ENCODE measurements at places on chromosomes 1 and 21.

- no peak for DNase-seq
Observed at GRCh38 chr21:15445327-15445726, 284.5 kb upstream of the USP25 start.

DNA sequence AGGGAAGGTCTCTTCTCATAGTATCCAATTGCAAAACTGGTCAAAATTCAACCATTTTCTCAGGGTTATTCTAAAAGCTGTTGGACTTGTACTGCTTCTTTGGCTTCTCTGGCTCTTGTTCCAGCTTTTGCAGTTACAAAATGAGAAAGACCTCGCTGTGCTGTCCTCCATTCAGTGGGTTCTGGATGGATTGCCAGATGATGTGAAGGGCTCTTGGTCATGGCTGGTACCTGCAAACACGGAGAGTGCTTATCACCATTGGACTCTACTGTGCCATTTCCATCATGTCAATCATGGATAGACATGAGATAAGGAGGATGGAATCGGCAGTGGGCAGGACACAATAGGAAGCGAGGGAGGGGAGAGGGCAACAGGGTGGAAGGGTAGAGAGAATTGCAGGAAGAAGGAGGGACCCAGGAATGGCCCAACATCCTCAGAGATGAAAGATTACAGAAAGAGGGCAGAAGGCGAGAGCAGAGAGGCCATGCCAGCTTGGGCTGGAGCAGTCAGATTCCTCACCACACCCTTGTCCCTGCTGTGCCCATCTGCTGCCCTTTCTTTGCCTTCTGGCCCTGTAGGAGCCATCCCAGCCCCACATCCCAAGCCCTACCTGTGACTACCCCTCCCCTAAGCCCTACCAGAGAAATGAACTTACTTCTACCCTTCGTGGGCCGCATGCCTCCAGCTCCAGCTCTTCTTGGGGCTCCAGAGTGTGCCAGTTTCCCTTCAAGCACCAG is 70.3 kb downstream of the HIVEP3 start:
- no peak for DNase-seq

GRCh38 chr1:108057541-108057940 is 92.6 kb upstream of the VAV3 start:
- no peak for DNase-seq

GRCh38 chr1:53971718-53972117 is 25.6 kb downstream of the LRRC42 start:
- DNase-seq: no peak

- no peak for DNase-seq
Observed at GRCh38 chr1:94093996-94094395, 27.0 kb downstream of the ABCA4 start.

GRCh38 chr1:86914601-86914997 is at the start of gene HS2ST1:
Gene HS2ST1 (plus strand): TSS chr1:86914635.
- DNase-seq: no peak

DNA sequence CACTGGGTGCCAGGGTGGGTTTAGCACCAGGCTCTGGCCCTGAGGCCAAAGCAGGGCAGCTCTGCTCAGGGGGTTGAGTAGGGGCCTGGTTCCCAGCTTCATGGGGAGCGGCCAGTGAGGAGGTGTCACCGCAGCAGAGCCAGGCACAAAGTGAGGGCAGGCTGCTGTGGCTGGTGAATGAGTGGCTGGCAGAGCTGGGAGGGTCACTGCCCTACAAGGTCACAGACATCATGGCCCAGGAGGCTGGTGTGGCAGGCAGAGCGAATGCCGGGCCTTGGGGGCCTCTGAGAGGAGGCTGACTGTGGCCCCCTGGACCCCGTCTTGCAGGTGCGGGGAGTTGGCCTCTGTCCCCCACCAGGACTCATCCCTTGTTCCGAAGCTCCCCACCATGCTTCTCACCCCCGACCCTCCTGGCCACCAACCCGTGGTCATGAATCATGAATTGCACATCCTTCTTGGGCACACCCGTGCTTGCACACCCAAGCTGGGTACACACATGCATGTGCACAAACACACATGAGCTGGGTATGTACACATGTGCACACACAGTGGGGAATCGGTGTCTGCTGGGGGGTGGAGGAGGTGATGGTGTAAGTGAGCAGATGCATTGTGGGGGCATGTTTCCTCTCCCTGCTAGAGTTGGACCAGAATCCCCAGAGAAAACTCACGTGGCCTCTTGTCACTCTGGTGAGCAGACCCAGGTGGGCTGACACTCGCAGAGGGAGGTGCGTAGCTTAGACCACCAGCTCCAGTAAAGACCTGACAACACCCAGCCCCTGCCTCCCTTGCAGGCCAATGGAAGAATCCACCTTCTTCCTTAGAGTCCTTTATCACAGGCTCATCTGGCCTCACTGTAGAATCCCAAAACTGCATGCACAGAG is 4.8 kb upstream of the GNB1 start:
- no peak for DNase-seq

GRCh38 chr1:40132383-40133311 is 28.5 kb upstream of the RLF start:
- no peak for DNase-seq

GRCh38 chr1:31681415-31681814 is 22.4 kb downstream of the COL16A1 start:
- DNase-seq: no peak

- no peak for DNase-seq
Observed at GRCh38 chr1:161111527-161111926, 6.3 kb downstream of the PFDN2 start.

DNA sequence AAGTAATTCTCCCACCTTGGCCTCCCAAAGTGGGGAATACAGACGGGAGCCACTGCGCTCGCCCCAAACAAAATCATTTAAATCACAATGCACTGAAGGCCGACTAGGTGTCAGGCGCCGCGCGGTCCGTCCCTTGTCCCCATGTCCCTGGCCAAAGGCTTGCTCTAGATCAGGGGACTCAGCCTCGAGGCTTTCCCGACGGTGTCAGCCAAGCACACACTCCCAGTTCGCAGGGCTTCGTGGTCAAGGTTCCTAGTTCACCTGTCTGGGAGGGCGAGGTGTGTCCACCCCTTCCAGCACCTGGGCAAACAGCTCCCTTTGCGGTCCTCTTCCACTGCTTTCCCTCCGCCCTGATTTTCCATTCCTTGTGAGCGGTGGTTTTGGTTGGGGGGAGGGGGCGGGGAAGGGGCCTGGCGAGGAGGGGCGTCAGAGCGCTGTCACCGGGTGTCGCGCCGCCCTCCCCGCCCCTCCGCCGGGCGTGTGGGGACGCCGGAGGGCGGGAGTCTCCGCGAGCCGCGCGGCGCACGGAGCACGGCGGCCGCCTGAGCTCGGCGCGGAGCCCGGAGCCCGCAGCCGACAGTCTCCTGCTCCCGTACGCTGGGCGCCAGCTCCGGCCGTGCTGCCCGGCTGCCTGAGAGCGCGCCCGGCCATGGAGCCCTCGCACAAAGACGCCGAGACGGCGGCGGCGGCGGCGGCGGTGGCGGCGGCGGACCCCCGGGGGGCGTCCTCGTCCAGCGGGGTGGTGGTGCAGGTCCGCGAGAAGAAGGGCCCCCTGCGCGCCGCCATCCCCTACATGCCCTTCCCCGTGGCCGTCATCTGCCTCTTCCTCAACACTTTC is at the start of gene STUM:
Gene STUM (plus strand): TSS at position 509 of the 838 bp plus-strand sequence. CDS start 141 bp downstream, at position 650.
- DNase-seq: no peak

DNA sequence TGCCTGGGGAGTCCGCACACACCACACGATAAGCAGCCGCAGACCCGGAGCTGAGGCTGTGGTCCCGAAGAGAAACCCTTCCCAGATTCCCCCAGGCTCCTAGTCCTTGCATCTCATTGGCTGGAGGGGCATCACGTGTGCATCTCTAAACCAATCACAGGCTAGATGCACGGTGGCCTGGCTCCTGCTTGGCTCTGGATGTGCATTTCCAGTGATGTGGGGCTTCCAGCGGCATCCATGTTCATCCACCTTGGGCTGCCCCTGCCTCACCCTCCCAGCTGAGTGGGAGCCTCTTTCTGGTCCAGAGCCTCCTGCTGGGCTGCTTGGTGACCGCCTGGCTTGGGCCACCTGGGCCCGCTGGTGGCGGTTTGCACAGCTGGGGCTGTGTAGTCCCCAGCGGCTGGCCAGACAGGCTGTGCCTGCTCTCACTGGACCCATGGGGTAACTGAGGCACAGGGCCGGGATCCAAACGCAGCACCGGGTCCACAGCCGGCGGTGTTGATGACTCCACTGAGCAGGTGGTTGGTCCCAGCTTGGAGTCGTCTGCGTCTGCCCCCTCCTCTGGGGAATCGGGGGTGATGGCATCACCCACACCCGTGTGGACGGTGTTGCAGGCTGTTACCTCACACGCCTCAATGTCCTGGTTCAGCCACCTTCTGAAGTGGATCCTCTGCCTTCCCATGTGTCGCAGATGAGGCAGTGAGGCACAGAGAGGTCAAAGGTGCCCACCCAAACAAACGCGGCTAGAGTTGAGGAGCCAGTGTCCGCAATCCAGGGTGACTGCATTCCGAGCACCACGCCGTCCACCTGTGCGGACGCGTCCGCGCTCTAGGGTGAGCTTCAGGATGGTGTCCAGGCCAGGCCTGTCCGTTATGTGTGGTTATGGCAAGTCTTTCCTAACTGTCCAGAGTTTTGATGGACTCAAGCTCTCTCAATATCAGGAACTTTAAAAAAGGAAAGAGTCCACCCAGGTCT is 41.3 kb downstream of the COL6A1 start:
- DNase-seq: no peak

DNA sequence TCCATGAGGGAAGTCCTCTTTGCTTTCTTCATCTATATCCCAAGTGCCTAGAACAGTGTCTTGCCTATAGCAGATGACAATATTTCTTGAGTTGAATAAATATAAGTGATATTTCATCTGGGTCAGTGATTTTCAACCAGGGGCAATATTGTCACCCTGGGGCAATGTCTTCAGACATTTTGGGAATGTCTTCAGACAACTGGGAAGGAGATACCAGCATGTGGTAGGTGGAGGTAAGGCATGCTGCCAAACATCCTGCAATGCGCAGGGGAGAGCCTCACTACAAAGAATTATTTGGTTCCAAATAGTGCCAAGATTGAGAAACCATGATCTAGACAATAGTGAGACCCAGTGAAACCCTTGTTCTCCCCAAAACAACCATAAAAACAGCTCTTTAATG is 54.7 kb downstream of the C1orf94 start:
- DNase-seq: no peak

- no peak for DNase-seq
Observed at GRCh38 chr1:169461390-169462000, 24.2 kb downstream of the SLC19A2 start.

- no peak for DNase-seq
Observed at GRCh38 chr1:207849646-207850045, 61.3 kb downstream of the CD34 start.

GRCh38 chr21:32572574-32573420 is 12.5 kb downstream of the TCP10L start:
- DNase-seq: no peak

GRCh38 chr21:41361786-41362604 is at the start of gene MX2:
Gene MX2 (plus strand): TSS chr21:41362027. CDS start chr21:41376907, 14,880 bp downstream.
- no peak for DNase-seq

GRCh38 chr1:37808369-37809319 is 636 bp upstream of the YRDC start:
- DNase-seq: peak; percentile 92

DNA sequence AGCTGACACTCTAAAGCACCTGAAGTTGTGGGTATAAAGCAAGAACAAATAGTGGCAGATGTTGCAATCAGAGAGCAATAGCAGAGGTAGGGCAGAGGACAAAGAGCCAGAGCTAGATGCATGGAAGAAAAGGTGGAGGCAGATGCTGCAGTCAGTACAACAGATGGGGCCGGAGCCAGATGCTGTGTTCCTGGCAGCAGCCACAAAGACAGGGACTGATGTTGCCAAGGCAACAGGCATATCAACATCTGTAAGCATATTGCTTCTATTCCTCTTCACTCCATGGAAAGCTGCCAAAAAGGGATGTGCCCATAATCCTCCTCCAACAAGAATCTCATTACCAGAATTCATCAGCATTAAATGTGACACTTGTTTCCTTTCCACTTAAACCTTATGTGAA is 108.0 kb downstream of the TNNI3K start:
- no peak for DNase-seq

- DNase-seq: no peak
Observed at GRCh38 chr1:213535679-213536078, 452.1 kb upstream of the PROX1 start.

DNA sequence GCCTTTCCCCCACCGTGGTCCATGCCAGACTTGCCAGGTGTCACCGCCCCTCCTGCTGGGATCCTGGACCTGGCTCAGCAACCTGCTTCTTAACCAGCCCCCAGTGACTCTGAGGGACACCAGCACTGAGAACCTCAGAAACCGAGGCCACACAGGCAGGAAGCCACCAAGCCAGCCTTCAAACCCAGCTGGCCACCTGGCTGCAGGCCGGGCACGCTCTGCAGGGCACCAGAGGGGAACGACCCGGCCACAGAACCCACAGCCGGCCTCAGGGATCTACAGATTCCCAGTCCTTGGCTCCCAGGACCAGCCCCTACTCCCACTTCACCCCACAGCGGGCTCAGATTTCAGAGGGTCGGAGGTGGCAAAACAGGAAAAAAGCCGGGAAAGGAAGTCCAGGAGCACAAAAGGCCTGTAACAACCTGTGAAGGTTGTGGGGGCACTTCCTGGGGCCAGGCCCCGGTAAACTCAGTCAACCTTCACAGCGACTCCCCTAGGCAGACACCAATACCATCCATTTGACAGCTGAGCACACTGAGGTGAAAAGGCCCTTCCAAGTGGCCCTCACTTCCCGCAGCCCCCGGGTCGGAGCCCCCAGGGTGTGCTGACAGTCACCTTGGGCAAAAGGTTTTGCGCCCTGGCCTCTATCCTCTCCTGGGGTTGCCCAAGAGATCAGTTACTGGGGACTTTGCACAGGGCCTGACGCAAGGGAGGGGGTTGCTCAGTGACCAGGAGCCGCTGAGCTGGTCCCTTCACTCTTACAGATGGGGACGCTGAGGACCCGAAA is 14.1 kb downstream of the RUNX3 start:
- no peak for DNase-seq

GRCh38 chr1:189819751-189820150 is 657.9 kb downstream of the BRINP3 start:
- no peak for DNase-seq

- no peak for DNase-seq
Observed at GRCh38 chr1:91527266-91527765, 26.7 kb downstream of the CDC7 start.

DNA sequence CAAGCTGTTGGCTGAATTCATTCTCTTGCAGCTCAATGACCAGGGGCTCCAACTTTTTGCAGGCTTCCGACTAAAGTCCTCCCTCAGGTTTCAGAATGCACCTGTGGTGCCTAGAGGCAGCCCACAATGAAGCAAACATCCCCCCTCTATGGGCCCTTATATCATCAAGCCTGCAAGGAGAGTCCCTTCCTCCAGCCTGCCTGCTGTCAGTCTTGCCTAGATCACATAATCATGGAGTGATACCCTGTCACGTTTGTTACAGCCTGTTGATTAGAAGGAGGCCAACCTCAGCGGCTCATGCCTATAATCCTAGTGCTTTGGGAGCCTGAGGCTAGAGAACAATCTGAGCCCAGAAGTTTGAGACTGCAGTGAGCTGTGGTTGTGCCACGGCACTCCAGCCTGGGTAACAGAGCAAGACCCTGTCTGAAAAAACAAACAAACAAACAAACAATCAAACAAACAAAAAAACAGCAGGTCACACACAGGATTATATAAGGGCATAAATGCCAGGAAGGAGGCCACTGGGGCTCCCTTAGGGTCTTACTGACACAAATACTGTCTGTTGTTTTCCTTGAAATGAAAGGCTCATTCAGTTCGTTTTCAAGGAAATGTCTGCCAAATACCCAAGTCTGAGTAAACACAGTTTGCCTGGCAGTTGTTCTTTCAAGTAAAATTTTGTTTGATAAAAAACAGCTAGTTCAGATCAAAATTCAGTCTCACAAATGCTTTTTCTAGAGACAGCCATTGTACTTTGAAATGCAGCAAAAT is 4.7 kb upstream of the SPRR3 start:
- DNase-seq: no peak

- DNase-seq: no peak
Observed at GRCh38 chr1:44270686-44271628, 57.7 kb downstream of the DMAP1 start.
